T1000 (cell line): ENCODE measurements at places on chromosomes 4 and X.

DNA sequence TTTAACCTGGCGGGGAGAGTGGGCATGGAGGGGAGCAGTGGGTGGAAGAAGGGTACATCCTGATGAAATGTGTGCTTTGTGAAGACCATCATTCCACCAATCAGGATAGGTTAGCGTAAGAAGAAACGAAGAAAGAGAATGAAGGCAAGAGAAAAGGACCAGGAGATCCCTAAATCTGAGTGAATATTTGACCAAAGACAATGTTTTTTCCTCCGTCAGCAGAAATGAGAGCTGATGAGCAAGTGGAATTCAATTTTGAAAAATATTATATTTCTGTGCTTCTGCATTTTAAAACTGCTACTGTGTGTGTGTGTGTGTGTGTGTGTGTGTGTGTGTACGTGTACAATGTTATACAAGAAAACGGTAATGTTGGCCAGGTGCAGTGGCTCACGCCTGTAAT is 58.3 kb upstream of the NOCT start:
- DNase-seq: no peak

GRCh38 chr4:105164548-105164947 is 17.9 kb downstream of the TET2 start:
- no peak for DNase-seq

DNA sequence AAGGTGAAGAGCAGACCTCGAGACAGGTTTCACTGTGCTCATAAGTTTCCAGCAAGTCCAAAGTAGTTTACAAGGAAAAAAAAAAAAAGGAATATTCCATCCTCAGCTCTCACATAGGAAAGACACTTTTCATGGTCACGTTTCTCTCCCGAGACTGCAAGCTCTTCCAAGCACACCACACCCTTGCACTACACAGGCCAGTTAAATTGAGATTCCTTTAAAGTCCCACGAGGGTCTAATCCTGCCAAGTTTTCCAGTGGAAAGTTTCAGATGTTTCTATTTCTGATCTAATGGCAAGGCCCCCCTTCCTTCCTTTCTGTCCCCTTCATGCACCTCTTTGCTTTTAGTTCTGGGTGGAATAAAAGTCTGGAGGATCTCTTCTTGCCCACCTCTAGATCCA is 67.9 kb upstream of the PCDH19 start:
- DNase-seq: no peak

DNA sequence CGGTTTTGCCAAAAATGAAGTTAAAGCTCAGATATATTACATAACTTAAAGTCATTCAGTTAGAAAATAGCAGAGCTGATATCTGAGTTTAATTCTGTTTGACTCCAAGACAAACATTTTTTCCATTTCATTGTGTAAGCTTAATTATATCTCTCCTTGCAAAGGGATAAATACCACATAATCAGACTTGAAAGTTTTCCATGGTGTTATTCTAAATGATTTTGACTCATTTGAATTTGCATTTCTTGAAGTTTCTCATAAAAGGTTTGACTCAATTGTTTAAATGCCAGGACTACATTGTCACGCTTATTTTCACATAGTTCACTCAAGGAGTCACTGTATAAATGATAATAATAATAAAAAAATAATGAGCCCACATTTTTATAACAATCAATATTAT is 39.4 kb upstream of the DDX60 start:
- DNase-seq: no peak

- DNase-seq: no peak
Measured at GRCh38 chr4:122674371-122674770, 53.5 kb upstream of the IL21 start.

GRCh38 chr4:136922066-136922465 is 610.2 kb downstream of the PCDH18 start:
- DNase-seq: no peak

- DNase-seq: no peak
Measured at GRCh38 chr4:158459085-158459820, 62.4 kb upstream of the RXFP1 start.

DNA sequence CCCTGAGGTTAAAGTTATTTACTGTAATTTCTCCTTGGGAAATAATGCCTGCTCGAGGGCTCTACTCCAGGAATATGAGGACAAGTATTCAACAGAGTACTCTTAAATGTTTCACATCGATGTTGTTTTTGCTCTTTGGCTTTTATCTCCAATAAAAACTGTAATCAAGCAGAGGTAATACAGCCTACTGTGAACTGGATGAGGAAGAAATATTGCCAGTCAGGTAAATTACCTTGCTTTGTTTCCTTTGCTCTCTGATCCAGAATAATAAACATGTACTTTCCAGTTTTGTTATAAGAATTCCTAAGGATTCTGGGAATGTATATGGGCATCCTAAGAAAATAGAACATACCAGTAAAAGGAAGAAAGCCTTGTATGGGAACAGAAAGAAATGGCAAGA is 60.4 kb downstream of the FNIP2 start:
- DNase-seq: no peak

- DNase-seq: no peak
Measured at GRCh38 chr4:172050911-172051310, 237.7 kb downstream of the GALNTL6 start.

- DNase-seq: no peak
Measured at GRCh38 chr4:7393601-7394575, 40.8 kb downstream of the PSAPL1 start.

DNA sequence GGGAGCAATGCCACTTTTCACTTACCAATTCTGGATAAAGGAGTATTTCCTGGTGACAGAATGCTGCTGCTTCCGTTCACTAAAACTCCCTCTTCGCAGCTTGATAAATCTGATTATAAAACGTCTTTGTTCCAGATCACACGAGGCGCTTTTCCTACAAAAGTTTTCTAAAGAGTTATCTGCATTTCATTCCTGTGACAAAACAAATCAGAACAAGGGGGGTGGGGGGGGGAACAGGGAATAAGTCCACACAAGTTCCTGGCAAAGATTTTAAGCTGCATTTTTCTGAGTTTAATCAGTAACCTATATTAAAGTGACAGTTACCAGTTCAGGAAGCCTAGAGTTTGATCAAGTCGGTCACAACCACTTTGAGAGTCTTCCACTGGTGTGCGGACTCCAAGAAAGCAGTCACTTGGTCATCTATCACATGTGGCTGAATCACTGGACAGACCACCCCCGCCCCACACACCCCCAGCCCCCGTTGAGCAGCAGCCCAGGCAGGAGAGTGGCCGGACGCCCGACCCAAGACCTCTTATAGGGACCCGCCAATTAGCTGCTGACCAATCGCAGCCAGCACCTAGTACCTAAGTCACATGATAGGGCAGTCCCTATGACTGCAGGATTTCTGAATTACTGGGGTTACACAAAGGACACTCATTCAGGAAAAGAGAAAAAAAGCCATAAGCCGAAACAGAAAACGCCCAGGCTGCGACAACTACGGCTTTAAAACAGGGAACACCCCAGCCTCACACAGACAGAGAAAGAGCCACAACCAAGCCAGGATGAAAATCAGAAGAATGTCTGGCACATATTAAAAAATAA is 569.3 kb upstream of the DIPK2B start:
- peak; percentile 22 for DNase-seq

DNA sequence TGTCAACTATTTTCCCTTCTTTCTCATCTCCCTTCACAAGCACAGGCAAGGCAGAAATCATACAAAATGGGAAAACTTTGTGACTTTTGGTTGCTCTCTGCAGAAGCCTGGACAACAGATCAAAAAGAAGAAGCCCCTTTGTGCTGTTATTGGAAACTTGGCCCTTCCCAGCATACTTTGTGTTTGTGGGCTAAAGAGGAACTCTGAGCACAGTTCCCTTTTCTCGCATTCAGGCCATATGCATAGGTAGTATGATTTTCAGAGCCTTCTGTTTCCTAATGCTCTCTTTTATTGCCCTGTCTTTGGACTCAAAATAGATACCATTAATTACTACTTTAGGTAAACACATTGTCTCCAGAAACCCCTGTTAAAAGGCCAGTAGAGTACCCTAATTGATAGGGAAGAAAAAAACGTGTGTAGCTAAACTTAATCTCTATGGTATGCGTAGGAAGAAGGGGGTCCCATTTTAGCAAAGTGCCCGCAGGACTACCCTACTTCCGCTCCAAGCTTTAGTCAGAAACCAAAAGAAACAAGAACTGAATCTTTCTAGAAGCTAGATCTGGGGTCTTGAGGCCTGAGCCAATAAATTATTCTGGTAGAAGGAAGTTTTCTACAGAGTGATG is 26.6 kb downstream of the VSIG4 start:
- no peak for DNase-seq

DNA sequence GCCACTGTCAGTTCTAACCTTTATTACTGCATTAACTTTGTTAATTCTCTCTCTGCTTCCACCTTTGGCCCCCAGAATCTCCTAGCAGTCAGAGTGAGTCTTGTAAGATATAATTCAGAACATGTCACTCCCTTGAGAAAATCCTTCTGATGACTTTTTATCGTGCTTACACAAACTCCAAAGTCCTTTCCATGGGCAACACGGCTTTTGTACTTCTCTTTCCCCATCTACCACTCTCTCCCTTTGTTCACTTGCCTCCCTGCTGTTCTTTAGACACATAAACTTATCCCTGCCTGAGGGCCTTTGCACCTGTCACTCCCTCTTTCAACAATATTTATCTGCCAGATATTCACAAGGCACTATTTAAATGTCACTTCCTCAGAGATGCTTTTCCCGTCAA is 64.8 kb downstream of the MAOB start:
- DNase-seq: no peak

GRCh38 chrX:151889421-151889820 is 23.3 kb upstream of the MAGEA4 start:
- no peak for DNase-seq

GRCh38 chr4:5568931-5569330 is 139.4 kb downstream of the EVC2 start:
- DNase-seq: no peak

- DNase-seq: no peak
Measured at GRCh38 chr4:53205970-53206369, 159.9 kb downstream of the SCFD2 start.

- no peak for DNase-seq
Measured at GRCh38 chrX:150759568-150760416, 66.6 kb downstream of the MTMR1 start.

DNA sequence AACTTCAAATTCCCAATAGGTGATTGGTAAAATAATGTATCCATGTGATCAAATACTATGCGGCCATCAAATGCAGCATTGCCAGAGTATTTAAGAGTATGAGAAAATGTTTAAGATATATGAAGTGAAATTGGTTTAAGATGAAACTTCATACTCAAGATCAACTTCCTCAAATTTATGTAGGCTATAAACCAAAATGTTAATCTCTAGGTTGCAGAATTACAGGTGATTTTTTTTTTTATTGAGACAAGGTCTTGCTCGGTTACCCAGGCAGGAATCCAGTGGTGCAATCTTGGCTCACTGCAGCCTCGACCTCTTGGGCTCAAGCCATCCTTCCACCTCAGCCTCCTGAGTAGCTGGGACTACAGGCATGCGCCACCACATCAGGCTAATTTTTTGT is 25.3 kb downstream of the ACSL4 start:
- no peak for DNase-seq

- no peak for DNase-seq
Measured at GRCh38 chr4:41256131-41256739, 493 bp upstream of the UCHL1 start.

- no peak for DNase-seq
Measured at GRCh38 chr4:126568652-126569570, 1063.8 kb upstream of the INTU start.

DNA sequence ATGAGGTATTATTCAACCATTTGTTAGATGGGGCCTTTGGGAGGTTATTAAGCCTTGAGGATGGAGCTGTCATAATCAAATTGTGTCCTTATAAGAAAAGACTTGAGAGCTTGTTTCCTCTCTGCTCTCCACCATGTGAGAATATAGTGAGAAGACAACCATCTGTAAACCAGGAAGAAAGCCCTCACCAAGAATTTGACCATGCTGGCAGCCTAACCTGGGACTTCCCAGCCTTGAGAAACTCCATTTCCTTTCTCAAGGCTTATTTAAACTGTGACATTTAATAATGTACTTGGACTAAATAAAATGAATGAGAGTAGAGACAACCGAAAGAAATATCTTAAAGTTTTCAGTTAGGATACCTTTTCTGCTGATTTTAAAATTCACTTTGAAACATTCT is 83.7 kb upstream of the GC start:
- DNase-seq: no peak

- peak; percentile 48 for DNase-seq
Measured at GRCh38 chr4:112515198-112516065, 548 bp downstream of the NEUROG2 start.

DNA sequence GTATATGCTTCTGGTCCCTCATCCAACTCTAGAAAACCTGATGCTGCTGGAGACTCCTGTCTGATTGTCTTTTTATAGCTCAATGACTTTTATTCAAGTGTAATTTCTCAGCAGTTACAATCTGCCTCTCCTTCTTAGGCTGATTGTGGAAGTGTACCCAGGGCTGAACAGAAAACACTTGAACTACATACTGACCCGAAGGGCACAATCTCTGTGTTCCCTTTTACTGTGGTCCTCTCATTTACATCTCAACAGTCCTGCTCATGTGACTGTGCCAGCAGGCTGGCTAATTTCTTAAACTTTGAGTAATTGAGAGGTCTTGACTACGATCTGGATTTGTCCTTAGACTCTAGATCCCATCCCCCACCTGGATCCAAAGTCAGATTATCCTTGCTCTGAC is 863.4 kb downstream of the PDHA2 start:
- no peak for DNase-seq

DNA sequence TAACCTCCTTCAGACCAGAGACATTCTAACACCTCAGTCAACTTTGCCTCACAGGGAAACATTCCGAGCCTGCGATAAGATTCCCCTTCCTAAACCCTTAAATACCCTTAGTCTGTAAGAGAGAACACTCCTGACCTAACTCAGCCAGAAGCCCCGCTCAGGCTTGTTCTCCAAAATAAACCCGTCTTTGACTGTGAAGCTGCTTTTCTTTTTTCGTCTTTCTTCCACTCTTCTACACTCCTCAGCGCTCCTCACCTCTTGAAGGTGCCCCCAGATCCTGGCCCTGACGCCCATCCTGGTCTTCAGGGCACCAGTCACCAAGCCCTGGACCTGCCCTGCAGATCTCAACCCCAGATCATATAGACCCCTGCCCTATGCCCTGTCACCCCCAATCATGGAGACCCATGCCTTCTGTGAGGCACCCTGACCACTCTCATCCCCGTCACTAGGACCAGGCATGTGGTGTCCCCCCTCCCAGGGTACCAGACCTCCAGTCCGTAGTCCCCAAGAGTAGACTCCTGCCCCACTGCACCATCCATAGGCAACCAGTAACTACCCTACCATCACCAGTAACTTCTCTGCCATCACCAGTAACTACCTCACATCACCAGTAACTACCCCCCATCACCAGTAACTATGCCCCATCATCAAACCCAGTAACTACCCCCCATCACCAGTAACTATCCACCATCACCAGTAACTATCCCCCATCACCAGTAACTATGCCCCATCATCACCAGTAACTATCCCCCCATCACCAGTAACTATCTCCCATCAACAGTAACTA is 3.5 kb downstream of the ASMTL start:
- no peak for DNase-seq

GRCh38 chr4:20684852-20685763 is 15.2 kb upstream of the PACRGL start:
- DNase-seq: no peak

- DNase-seq: no peak
Measured at GRCh38 chr4:85824166-85824945, 349.4 kb downstream of the ARHGAP24 start.

GRCh38 chrX:131067846-131068745 is 9.9 kb downstream of the ARHGAP36 start:
- DNase-seq: no peak
